ENCODE measurements at places on chromosomes 3 and 15.

DNA sequence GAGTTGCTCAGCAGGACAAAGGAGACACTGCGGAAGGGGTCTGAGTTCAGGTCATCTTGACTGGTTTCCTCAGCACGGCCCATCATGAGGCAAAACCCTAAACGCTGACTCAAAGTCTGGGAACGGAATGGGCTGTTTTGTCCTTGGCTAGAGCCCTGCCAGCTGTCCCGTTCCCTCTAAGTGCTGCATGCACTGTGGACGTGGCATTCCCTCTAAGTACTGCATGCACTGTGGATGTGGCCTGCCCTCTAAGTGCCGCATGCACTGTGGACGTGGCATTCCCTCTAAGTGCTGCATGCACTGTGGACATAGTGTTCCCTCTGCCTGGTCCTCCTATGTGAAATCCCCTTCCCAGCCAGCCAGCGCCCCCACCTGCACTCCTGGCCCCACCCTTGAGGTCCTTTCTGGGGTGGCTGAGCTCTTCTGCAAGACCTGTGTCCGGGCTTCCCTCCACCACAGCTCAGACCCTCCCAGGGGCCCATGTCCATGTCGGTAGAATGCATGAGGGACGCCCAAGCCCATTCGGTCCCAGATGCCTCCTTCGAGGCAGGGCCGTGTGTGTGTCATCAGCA lies 36.7 kb downstream of the TM2D3 start:
- DNase-seq = no peak

GRCh38 chr15:31081588-31082250 lies 19.8 kb downstream of the TRPM1 start:
- no peak for DNase-seq

DNA sequence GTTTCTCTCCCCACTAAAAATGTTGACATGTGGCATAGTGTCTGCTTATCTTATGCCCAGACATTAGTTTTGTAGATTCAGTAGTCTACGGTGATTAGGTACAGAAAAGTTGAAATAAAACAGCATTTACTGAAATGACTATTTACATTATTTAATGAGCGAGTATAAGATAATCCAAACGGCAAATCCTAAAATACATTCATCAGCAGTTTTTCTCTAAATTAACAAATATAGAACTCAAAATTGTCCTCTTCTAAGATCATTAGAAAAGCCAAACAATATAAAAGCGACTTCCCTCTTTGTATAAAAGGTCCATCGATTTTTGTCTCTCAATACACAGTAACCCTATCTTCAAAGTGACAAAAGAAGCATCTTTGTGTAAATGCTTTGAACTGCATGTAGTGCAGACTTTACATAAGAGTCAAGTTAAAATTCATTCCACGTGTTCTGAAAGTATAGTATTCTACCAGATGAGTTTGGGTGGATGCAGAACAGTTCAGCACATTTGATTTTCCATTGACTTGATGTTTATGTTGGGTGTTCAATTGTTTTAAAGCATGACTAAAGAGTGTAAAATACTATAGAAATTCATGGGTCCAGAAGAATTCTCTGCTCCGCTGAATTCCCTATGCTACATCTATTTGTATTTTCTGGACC lies 480.8 kb upstream of the DPH6 start:
- DNase-seq = no peak

GRCh38 chr15:92123962-92124656 lies 269.6 kb upstream of the ST8SIA2 start:
- no peak for DNase-seq

- no peak for DNase-seq
These were observed 16.1 kb downstream of the CPOX start for GRCh38 chr3:98577178-98577895.

DNA sequence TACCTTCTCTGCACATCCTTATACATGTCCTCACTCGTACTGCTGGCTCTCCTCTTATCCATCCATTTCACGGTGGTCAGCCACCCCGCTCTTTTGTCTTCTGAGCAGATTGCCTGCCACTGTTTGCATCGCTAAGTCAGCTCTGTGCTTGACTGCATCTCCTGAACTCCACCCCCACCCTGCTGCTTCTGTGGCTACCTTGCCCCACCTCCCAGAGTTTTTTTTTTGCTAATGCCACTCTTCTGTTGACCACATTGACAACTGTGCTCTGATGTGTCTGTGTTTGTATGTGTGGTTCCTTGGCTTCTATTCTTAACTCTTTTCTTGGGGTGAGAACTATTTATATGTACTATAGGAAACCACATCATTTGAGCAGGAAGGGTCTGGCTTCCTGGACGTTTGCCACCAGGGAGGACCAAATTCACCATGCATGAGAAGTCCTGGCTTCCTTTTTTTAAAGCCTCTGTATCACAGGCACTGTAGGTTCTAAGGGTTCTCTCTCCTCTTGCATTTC lies 12.8 kb upstream of the MTMR10 start:
- no peak for DNase-seq

- DNase-seq = no peak
These were observed 247.7 kb downstream of the VGLL3 start for GRCh38 chr3:86743233-86743632.

DNA sequence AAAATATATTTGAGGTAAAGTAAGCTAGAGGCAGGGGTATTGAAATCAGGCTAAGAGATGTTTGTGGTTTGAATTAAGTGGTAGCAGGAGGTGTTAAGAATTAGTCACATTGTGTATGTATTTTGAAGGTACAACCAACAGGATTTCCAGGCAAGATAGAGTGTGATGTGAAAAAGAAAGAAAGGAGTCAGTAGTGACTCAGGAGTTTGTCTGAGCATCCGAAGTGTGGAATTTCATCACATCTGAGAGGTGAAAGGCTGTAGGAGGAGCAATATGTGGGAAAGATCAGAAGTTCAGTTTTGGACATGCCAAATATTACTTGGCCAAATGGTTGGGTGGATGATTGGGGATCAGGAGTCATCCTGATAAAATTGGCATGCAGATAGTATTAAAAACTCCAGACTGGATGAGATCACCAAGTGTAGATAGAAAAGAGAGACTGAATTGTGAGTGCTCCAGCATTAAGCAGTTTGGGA lies 32.1 kb upstream of the EBLN2 start:
- no peak for DNase-seq

GRCh38 chr3:149736175-149736952 lies 15.9 kb downstream of the COMMD2 start:
- no peak for DNase-seq

GRCh38 chr3:20798666-20799065 lies 612.7 kb upstream of the SGO1 start:
- DNase-seq = no peak

- no peak for DNase-seq
These were observed 135.4 kb downstream of the SYNPR start for GRCh38 chr3:63413523-63413922.

GRCh38 chr3:170961616-170962400 lies 53.4 kb upstream of the EIF5A2 start:
- peak; percentile 71 for DNase-seq

GRCh38 chr3:196995646-196996355 lies 27.2 kb upstream of the PIGZ start:
- no peak for DNase-seq

DNA sequence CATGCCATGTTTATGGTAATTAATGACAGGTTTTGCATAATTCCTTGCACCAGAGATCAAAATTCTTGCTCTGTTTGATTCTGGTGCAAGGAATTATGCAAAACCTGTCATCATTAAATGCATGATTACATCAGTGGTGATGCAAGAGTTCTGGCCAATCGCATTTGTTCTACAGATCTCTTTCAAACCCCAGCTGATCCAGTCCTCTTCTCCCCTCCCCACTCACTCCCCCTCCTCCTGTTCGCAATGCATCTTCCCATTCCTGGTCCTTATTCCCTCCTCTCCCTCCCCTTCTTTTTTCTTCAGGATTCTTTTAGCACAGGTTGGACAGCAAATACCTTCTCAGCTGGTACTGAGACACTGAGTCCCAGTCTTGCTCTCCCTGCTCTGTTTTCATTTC lies 82.1 kb downstream of the GABRB3 start:
- no peak for DNase-seq

DNA sequence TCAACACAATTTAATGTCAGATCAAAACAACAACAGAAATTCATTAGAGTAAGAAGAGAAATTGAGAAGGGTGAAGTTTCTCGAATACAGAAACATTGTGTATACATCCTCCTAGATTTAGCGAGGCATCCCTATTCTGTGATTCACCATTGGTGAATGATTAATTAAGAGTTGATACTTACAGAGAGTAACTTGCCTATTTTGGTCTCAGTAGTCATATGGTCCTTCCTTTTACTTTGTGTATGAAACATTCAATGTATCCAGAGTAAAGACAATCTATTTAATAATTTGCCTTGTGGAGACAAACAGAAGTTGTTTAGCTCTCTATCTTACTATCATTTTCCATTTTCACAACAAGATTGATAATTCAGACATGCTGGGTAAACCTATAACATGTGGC lies 432.0 kb downstream of the ZPLD1 start:
- no peak for DNase-seq

DNA sequence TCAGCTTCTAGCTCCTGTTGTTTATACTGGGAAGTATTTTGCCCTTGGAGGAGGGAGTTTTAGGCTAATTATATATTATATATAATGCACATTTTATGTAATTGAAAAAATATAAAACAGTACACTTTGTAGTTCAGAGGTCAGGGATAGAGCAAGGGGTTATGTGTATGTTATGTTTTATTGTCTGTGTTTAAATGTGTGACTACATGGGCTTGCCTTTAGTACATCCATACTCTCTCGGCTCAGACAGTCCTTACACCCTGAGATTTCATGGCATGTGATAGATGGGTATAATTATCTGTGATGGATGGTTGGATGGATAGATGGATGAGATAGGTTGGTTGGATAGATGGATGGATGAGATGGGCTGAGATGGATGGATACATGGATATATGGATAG lies 17.4 kb upstream of the ST3GAL6 start:
- DNase-seq = no peak

DNA sequence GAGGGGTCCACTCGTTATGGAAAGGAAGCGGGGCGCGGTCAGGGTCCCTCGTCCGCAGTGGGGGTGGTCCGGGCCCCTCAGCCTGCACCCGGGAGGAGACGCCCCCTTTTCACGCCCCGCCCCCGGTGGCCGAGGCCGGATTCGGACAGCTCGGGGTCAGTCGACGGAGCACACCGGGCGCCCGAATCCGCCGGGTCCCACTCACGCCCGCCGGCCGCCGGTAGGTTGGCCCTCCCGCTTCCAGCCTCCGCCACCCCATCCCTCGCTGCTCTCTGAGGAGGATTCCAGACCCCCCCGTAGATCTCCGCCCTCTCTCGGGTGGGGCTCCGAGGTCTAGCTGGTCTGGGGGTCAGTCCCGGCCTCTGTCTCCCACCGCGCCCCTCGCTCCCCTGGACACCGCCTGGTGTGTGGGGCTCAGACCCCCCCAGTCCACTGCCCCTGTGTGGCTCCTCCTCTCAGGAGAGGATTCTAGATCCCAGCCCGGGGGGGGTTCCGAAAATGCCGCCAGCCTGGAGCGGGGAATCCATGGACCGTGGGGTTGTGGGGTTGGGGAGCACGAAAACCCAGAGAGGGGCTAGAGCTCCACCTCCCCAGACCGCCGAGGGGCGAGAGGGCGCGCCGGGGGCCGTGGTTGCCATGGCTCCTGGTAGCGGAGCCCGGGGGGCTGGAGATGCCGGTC lies 725 bp downstream of the CHL1 start:
- DNase-seq = peak; percentile 19

DNA sequence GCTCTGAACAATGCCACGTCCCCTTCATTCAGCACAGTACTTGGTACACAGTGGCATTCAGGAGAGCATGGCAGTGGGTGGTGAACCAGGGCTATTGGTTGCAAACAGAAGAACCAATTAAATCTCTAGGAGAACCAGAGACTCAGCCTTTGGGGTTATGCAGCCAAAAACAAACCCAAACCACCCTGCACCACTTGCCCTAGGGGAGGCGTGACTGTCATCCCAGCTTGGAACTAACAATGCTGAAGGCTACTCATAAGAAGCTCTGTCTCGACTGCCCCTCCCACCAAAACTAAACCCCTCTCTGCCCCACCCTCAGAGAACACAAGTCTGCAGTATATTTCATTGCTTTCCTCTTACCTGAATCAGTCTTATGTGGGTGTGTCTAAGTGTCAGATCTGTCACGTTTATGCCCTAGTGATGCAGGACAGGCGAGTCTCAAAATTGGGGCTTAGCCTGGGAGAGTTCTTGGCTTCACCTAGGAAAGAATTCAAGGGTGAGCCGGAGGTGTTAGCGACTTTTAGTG lies 15.2 kb upstream of the KLHL40 start:
- DNase-seq = no peak

DNA sequence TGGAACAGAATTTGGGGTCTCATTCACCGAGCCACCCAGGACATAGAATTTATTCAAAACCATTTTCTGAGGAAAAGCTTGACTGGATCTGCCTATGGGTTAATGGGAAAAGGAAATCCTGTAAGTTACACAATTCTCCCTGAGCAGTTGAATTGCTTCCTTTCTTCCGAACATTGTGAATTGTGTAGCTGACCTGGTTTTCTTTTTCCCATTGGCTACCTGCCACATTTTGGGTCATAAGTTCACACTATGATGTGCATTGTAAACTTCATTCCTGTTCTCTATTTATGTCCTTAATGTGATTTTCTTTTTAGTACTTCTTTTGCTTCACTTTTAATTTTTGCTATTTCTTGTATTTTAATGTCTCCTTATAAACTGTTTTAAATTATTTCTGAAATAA lies 386.0 kb upstream of the LRRC3B start:
- DNase-seq = peak; percentile 61

GRCh38 chr15:98807262-98807661 lies 158.9 kb downstream of the IGF1R start:
- no peak for DNase-seq

DNA sequence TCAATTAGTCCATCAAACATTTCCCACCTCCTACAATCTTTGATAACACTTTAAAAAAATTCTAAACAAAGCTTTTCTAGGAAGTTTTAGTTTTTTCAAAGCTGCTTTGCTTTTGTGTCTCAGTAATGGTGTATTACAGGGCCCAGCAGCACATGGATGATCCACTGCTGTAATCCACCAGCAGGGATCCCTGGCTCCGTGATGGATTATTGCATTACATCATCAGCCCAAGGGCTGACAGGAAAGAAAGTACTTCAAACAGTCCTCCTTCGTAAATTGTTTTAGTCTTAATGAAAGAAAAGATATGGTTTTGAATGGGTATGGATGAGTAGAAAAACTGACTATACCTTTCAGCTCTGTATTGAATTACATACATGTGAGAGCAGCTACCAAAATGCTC lies 688.9 kb upstream of the NAALADL2 start:
- DNase-seq = no peak

GRCh38 chr3:15309662-15310335 lies 22.6 kb downstream of the SH3BP5 start:
- DNase-seq = no peak

GRCh38 chr3:70096376-70097066 lies 97.0 kb downstream of the SAMMSON start:
- no peak for DNase-seq

DNA sequence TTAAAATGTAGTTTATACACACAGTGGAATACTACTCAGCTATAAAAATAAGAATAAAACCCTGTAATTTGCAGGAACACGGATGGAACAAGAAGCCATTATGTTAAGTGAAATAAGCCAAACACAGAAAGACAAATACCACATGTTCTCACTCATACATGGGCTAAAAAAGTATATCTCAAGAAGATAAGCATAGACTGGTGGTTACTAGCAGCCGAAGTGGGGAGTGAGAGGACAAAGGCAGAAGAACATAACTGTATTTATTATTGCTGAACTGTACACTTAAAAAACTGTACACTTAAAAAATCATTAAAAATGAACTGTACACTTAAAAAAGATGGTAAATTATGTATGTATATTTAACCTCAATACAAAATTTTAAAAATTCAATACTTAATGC lies 11.0 kb downstream of the UBE3A start:
- no peak for DNase-seq

GRCh38 chr15:42191610-42192346 lies 16.3 kb downstream of the VPS39 start:
- no peak for DNase-seq

GRCh38 chr15:57190208-57190607 lies 186.1 kb upstream of the CGNL1 start:
- DNase-seq = no peak

Measured in lung (tissue), 17 donors.